Eye (tissue), 1 donor: ENCODE measurements at places on chromosomes 11 and 22.
A peak's percentile ranks its signal among the peaks of the same experiment; 100 is the strongest.

- no peak for DNase-seq
Measured at GRCh38 chr11:120759046-120759445, 247.5 kb downstream of the GRIK4 start.

GRCh38 chr11:118008271-118008911 lies 22.2 kb downstream of the IL10RA start:
- DNase-seq = no peak

- DNase-seq = no peak
Measured at GRCh38 chr22:23301591-23301990, 121.3 kb downstream of the BCR start.

- no peak for DNase-seq
Measured at GRCh38 chr22:36343070-36343719, 44.6 kb downstream of the MYH9 start.

DNA sequence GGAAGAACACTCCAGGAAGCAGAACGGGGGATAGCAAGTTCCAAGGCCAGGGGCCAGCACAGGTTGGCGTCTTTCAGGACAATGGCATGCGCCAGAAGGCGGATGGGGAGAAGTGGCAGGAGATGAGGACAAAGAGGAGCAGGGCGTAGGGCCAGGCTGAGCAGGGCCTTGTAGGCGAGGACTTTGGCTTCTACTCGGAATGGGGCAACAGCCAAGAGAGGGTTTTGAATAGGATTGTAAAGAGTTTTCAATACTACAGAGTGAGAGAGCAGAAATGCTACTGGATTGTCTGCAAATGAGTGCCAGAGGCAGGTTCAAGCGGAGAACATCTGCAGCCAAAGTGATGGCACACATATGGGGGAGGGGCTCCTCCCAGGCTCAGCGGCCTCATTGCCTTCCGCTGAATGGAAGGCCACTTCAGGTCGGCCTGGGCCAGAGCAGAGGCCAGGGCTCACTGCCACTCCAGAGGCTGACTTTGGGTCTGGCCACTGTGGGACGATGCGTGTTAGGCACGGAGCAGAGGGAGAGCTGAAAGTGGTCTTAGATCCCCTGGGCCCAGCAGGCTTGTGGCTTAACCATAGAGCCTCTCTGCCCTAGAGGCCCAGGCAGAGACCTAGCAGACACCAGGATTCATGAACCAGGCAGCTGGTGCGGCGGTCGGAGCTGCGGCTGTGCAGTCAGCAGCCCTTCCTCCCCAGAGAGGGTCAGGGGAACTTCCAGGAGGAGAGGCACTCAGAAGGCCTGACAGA lies 118.2 kb downstream of the DSCAML1 start:
- DNase-seq = peak; percentile 72

DNA sequence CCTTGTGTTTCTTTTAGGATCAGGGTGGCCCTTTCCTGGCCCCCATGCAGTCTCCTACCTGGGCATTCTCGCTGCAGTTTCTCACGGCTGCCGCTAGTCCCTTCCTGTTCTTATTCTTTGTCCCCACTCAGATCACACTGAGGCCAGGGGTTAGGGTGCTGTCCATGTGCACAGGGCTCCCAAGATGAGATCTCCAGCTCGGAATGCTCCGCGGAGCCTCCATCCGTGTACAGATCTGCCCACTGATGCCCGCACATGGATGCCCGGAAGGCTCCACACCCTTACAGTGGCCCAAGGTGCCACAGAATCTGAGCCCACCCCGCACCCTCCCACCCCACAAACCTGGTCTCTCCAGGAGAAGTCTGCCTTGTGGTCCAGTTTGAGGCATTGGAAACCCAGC lies 457.3 kb downstream of the TBC1D22A start:
- no peak for DNase-seq

DNA sequence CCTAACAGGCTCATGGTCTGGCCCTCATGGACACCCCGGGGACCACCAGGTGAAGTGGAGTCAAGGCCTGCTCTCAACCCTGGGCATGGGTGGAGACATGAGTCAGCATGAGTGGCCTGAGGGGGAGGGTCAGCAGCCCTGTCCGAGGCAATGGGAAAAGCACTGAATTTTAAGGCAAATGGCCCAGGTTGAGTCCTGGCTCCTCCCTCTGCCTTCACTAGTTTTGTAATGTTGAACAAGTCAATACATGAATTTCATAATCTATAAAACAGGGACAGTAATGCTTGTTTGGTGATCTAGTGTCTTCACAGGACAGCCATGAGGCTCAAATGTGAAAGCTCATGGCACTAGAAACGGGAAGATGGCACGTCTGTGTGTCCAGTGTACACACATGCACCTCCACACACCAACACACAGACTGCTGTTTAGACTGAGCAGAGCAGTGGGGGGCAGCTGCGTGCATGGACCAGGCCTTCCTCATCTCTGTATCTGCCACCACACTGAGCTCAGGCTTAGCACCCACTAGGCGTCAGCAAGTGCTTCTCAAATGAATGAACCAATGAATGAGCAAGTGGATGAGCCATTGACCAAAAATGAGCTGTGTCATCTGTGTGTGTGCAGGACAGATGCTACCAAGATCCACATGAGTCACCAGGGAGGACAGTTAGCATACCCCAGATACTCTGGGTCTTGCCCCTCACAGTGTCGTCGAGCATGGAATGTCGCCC lies 63.4 kb downstream of the NRXN2 start:
- no peak for DNase-seq

- no peak for DNase-seq
Measured at GRCh38 chr11:44622190-44622650, 56.8 kb downstream of the CD82 start.

GRCh38 chr11:9071692-9072091 lies 19.7 kb downstream of the SCUBE2 start:
- no peak for DNase-seq

DNA sequence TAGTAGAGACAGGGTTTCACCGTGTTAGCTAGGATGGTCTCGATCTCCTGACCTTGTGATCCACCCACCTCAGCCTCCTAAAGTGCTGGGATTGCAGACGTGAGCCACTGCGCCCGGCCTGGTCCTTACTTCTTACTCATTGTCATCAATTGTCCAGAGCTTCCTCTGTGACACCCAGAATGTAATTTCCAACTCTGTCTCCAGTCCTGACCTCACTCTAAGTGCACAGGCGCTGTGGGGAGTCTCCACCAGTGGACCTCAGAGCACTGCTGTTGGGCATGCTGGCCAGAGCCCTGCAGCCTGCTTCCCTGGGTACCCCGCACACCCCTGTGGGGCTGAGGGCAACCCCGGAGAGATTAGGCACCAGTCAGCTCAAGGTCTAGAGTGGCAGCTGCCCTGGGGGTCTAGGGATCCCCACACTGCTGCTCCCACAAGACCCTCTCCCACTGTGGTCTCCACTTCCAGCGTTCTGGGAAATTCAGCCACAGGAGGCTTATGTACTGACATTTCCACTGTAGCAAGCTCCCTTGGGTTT lies 1140.3 kb downstream of the TBC1D22A start:
- no peak for DNase-seq

GRCh38 chr11:9078113-9079086 lies 13.0 kb downstream of the SCUBE2 start:
- no peak for DNase-seq

- DNase-seq = no peak
Measured at GRCh38 chr22:36913427-36914389, at the start of gene CSF2RB. TSS of gene CSF2RB (plus strand) at chr22:36913628. CDS start at chr22:36922208, 8,580 bp downstream.

GRCh38 chr11:67054836-67055523 lies 1.7 kb upstream of the RHOD start:
- peak; percentile 46 for DNase-seq

- no peak for DNase-seq
Measured at GRCh38 chr11:24406980-24407379, 89.9 kb upstream of the LUZP2 start.

DNA sequence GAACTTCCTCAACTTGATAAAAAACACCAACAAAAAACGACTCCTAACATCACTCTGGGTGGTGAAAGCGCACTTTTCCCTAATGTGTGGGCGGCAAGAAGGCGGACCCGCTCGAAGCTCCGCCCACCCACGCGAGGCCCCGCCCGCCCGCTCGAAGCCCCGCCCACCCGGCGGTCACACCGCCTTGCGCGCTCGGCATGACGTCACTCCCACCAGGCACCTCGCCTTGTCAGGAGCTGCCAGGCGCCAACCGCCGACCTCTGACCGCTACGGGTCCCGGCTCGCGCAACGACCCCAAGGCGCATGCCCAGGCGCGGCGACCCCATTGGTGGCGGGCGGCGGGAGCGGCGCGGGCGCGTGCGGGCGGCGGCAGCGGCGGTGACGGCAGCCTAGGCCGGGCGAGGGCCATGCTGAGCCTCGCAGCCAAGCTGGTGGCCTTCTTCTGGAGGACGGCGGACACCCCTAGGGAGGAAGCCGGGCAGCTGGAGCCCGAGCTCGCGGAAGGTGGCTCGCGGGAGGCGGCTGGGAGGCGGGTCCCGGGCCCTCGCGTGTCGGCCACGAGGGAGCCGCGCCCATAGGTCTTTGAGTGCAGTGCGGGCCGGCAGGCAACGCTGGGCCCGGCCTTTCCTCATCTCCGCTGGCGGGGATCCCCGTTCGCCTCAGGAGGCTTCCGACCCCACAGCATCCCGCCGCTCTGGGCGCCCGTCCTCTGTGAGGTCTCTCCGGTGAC lies at the start of gene MOV10L1:
Gene MOV10L1 (plus strand): TSS at position 325 of the 730 bp plus-strand sequence. CDS start 83 bp downstream, at position 408.
- DNase-seq = no peak

- peak; percentile 77 for DNase-seq
Measured at GRCh38 chr11:67053896-67054329, 2.7 kb upstream of the RHOD start.

DNA sequence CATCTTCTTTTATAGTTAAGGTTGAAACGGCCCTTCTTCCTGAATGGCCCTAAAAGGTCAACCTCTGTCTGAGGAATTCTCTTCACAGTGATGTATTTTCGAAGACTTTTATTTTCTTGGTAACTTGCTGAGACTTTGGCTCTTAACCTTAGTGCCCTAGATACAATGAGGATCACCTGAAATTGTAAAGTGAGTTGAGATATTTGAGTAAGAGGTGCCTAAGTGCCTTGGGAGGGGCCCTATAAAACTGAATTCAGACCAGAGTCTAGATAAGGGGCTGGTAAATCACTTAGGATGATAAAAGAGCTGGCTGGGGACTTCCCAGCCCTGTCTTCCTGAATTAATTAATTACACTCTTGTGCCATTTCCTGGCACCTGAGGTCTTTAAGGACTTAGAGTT lies 505.6 kb upstream of the KIRREL3 start:
- no peak for DNase-seq

GRCh38 chr22:24723111-24723510 lies 51.4 kb downstream of the PIWIL3 start:
- no peak for DNase-seq

- no peak for DNase-seq
Measured at GRCh38 chr11:61716478-61717285, 35.8 kb upstream of the MYRF start.

DNA sequence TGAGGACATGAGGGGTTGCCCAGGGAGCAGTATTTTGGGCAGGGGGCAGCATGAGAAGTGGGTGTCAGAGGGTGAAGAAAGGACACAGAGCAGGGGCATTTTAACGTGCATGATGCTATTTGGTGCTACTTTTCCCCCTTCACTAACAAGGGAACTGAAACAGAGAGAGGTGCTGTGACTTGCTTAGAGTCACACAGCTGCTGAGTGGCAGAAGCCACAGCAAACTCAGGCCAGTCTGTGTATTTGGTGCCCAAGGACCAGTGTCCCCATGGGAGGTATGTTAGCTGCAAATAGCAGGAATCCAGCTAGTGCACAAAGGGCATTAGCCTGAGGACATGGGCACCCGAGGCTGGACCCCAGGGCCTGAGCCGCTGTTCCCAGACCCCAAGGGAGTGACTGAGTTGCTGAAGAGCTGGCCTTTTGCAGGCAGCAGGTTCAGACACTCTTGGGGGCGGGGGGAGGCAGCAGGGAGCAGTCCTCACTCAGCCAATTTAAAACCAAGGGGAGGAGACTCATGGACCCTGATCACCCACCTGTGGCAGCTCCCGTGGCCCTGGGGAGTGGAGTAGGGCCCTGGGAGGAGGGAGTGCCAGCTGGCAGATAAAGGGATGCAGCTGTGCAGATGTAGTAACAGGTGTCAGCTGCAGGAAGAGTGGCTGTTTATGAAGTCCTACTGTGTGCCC lies 14.6 kb downstream of the PARVG start:
- DNase-seq = no peak

DNA sequence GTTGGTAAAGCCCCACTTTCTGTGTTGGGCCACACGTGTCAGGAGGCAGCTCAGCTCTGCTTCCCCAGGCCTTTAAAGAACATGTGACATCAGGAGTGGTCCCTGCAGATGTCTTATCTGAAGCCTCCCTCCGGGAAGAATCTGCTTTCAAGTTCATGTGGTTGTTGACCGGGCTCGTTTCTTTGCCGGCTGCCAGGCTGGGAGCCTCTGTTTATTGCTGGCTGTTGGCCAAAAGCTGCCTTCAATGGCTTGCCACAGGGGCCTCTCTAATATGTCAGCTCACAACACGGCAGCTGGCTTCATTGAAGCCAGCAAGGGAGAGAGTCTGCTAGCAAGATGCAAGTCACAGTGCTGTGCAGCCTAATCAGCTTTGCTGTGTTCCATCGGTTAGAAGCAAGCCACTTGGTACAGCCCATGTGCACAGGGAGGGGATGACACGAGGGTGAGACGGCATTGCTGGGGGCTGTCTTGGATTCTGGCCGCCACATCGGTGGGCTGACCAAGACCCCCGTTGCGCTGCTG lies 14.6 kb downstream of the MRGPRF start:
- DNase-seq = peak; percentile 79

DNA sequence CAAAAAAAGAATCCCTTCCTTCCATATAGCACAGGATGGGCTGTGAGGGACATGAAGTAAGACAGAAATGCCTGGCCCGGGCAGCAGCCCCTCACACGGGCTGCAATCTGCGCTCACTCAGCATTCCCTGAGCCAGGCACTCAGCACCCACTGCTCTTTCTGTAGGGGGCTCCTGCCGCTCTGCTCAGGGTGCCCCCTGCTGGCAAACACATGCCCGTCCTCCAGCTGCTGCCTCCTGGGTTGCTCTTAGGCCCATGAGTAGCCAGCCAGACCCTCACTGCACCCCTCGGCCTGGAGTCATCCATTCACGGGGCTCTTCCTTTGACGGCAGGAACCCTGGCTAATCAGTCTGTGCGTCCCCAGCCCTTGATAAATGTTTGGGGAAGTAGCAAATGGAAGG lies 6.9 kb downstream of the MCAT start:
- peak; percentile 44 for DNase-seq

GRCh38 chr22:36608987-36609386 lies 80.0 kb upstream of the EIF3D start:
- no peak for DNase-seq

GRCh38 chr22:30921108-30921507 lies 47.5 kb downstream of the MORC2 start:
- DNase-seq = no peak

DNA sequence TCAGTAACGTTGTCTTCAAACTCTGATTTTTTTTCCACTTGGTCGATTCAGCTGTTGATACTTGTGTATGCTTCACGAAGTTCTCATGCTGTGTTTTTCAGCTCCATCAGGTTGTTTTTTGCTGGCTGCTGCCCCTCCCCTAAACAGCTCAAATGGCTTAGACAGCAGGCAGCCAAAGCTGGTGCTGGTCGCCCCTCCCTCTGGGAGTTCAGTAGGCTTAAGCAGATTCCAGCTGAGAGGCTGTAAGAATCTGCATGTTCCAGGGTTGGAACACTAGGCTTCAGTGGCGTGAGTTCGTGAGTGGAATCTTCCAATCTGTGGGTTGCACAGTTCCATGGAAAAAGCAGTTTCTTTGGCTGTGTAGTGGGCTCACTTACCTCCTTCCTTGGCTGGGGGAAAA lies 10.3 kb upstream of the FIBIN start:
- no peak for DNase-seq

GRCh38 chr11:44726283-44727113 lies at the start of gene TSPAN18:
TSS of gene TSPAN18 (plus strand) at chr11:44726962. CDS start at chr11:44906417, 179,455 bp downstream.
- peak; percentile 81 for DNase-seq

GRCh38 chr11:2754008-2754407 lies 54.2 kb upstream of the KCNQ1OT1 start:
- no peak for DNase-seq

GRCh38 chr11:77324508-77324907 lies 23.0 kb upstream of the GDPD4 start:
- DNase-seq = no peak

- DNase-seq = peak; percentile 91
Measured at GRCh38 chr11:81237139-81237538, 1496.5 kb downstream of the FAM181B start.
